CD4-positive, alpha-beta T cell treated with Interleukin-1 beta for 1 hour (primary cell): ENCODE measurements at places on chromosomes 5 and 9.

DNA sequence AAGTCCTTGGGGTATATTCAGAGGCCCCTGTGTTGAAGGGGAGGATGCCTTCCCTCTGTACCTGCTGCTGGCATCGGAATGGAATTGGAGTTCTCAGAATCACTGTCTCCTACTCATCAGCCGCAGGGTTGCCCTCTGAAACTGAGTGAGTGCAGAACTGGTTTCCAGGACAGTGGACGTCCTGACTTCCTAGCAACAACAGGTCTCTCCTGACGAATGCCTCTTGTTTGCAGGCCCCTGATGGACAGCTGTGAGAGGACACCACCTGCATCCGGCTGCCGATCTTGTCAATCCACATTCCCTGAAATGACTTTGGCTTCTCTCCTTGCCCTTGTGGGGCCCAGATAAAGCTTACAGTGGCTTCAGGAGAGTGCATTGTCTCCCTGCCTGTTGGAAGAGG is 274.5 kb downstream of the NSG2 start:
- DNase-seq: no peak

DNA sequence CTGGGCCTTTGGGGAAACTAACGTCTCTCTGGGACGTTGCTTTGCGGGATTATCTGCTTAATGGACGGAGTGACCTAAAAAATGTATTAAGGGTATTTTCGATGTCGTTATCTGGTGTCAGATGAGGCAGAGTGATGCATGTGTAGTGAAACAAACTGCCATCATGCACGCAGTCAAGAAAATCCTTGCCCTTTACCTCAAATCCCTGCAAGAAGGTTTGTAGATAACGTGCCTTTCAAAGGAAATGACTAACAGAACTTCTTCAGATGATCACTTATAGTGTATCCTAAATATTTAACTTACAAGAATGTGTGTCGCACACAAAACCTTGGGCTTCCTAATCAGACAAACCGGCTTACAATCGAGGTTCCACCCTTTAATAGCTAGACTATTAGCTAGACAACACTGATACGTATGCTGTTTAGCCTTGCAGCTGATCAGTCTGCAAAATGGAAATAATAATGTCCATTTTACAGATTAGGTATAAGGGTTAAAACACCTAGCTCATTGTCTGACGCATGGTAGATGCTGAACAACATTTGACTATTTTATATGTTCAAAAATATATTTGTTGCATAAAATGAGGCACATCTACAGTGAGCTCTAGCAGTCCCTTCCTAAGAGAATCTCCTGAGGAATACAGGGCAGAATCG is 541 bp upstream of the TBCA start:
- DNase-seq: no peak

DNA sequence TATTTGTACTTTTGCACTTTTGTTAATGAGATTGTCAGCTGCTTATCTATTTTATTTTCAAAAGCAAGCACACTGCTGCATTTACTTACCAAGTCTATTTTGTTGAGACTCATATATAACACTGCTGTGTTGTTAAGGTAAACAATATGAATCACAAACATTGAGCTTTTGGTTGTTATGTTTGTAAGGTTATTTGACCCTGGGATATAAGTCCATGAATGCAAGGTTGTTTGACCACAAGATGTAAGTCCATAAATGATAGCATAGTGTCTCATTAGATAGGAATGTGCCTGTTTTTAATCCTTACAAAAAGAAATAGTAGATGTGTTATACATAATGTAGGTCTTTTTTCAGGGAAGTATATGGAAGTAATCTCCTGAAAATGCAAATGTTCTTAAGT is 845.9 kb downstream of the CDH9 start:
- no peak for DNase-seq

GRCh38 chr5:119353686-119354366 is 2.0 kb upstream of the TNFAIP8 start:
- no peak for DNase-seq

GRCh38 chr9:126842977-126843799 is 17.3 kb upstream of the ZBTB34 start:
- DNase-seq: no peak

DNA sequence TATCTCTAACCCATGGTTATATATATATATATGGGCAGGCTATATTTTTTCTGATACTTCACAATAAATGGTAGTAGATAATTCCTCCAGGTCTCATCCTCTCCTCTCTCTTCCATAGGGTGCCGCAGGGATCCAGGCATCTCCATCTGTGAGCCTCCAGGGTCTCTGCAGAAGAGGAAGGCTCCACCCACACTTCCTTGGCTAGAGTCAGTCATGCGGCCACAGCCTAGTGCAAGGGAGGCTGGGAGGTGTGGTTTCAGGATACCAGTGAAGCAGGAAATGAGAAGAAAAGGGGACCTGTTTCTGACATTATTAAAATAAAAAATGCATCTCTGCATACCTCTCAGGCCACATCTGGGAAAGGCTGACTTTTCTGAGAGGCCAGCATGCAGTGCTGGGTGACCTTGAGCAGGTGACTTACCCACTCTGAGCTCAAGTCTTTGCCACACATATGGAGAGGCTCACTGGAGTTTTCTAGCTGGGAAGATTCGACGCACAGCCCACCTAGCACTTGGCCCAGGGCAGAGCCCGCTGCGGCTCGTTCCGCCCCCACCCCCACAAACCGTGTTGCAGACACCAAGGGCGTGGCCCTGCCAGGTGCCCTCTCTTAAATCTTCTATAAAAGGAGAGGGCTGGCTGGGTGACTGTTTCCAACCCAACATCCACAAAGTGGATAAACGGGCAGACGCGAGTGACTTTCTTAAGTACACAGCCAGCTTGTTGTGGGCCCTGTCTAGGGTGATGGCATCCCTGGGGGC is 47.9 kb downstream of the OLFM1 start:
- no peak for DNase-seq

DNA sequence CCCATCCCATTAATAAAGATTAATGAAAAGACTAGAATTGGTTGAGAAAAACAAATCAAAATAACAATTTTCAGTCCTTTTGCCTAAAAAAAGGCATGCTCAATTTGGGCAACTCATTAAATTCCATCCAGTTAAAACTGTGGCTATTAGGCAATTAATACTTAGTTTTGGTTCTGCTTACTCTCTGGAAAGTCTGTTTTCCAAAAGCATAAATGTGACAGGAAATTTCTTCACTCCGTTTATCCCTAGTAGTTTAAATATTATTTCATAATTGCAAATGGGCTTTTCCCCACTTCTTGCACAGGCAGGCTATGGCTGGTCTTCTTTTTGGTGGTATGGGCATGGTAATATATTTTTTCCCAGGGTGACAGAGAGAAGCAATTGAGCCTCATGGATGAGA is 373.3 kb upstream of the KLF4 start:
- DNase-seq: no peak

GRCh38 chr9:136868644-136869043 is 2.5 kb upstream of the EDF1 start:
- DNase-seq: no peak

- DNase-seq: no peak
These were observed 62.0 kb upstream of the RNU6ATAC start for GRCh38 chr9:134226221-134226930.

DNA sequence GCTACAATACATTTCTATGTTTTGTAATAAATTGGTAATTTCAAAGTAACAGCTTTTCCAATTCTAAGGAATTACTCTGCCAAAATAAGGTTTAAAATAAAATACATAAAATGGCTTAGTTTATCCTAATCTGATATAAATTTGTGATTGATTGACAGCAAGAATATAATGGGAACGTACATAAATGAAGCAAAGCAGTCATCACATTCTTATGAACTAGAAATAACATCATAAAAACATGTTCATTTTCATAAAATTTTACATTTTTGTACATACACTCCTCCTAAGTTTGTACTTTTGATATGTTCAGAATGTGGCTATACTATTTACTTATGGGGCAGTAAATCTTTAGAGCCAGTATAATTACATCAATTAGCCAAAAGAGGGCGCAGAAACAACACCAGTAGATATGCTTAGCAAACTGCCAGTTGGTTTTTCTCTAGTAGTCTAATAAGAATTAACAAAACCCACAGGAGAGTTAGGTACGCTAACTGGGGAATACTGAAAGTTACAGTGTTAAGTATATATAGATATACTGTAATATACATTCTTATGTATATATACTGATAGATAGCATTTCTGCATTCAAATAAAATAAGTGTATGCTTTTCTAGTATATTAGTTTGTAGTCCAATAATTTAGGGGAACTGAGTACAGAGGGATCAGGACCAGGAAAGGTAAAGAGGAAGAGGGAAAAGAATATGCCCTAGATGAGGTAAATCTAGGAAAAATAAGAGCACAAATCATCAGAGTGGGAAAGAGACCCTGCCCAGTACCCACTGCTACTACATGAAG is 76.8 kb downstream of the ZDHHC21 start:
- DNase-seq: no peak

GRCh38 chr5:170327168-170327567 is 29.6 kb upstream of the LCP2 start:
- DNase-seq: no peak

DNA sequence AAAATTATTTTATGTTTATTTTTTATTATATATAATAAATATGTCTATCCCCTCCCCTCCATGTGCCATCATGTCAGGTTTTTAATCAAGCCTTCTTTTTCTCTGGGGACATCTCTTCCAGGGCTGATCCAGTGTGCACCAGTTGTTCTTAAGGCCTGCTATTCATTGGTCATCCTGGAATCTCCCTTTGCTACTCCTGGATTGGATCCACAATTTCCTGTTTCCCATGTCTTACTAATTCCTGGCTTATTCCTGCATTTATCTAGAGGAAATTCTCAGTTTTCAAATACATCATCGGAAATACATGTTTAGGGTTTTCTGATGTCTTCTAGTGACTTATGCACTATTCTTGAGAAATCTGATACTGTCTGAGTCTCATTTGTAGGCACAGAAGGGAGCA is 56.8 kb downstream of the ANGPTL2 start:
- DNase-seq: no peak

- no peak for DNase-seq
These were observed 5.8 kb upstream of the PAIP2 start for GRCh38 chr5:139335811-139336210.

DNA sequence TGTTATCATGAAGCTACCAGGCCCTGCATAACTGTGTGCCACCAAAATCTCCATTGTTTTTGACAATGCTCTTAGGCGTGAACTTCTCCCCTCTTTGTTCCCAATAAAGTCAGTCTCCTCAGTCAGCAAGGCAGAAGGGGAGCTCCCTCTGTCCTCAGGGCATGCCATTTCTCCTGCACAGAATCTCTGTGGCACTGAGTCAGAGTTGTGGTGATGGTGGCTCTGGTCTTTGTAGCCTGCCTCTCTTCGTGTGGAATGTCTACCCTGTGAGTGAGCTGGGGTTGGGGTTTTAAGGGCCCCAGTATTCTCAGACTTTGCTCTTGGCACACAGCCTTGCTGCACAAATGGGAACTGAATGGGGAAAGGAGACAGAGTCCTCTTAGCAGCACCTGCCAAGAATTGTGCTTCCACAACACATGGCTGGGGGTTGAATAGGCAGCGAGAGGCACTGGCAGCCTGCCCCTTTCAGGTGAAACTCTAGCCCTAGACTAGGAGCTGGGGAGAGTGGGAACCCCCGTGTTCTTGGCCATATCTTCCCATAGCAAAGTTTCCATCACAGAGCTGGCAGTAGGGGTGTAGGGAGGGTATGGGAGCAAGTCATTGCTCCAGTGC is 146.6 kb downstream of the SH3GL2 start:
- no peak for DNase-seq

DNA sequence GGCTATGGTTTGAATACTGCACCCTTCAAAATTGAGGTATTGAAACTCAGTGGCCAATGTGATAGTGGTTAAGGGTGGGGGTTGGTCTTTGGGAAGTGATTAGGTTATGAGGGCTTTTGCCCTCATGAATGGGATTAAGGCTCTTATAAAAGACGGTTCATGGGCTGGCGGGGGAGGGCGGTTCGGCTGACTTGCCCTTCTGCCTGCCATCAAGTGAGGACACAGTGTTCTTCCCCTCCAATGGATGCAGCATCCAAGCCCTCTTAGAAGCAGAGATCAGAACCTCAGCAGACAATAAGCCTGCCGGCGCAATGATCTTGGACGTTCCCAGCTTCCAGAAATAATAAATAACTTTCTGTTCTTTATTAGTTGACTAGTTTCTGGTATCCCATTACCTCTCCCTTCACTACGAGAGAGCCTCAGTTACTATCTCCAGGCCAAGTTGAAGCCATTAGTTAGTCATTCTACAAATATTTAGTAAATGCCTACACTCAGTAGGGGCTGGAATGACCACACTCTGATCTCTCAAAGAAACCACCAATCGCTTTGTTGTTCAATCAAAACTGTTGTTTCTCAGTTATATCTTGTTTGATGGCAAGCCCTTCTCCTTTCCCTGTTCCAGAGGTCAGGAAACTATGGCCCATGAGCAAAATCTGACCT is 219.3 kb downstream of the TSSK1B start:
- DNase-seq: no peak

GRCh38 chr5:66057239-66057638 is 86.9 kb upstream of the SREK1 start:
- DNase-seq: no peak

DNA sequence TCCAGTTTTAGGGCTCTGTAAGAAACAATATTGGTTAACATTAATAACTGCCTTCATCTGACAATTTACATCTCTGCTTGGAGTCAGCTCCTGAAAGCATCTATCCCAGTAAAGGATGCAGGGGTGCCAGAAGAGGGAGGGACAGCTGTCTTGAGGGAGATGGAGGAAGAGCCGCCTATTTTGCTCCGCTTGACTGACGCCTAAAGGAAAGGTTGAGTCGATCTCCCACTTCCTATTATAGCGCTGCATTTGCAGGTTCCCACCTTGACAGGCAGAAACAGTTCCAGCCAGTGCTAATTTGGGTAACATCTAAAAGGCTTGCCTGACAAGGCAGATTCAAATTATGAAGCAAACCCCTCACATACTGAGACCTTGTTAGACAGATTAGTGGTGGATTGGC is 374.6 kb downstream of the SPATA31D1 start:
- no peak for DNase-seq

- no peak for DNase-seq
These were observed 127.3 kb upstream of the ELL2 start for GRCh38 chr5:96088706-96089498.
